ENCODE measurements at places on chromosomes 1 and 21.

DNA sequence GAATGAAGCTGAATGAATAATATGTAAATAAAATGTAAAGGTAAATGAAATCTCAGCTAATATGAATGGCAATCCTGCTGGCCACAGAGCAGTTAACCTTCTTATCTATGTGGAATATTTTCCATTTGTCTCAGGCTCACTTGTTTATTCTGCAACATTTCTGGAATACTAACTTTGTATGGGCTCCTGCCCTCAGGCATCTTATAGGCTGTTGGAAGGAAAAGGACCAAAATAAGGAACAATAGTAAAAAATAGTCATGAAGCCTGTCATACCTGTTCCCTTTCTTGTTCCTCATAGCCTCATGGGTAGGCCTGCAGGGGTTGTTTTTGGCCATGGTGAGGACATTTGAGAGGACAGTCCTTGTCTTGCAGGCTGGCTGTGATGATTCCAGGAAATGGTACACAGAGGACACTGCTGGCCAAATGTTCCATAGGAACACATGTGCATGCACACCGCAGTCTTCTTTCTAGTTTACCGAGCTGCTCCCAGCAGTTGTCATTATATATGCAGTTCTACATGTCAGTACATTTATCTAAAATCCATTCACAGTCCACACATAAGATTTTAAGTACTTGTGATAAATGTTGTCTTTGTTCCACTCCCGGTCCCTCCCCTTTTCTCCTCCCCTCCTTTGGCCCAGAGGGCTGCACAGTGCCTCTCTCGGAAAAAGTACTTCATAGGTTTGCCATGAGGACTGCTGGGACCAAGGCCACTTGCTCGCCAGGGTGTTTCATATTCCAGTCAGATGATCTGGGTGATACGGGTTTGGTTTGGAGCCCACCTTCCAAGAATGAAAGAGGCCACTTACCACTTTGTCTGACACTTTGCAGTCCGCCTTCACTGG, 15.2 kb upstream of the KCNQ4 start:
- DNase-seq: no peak

- DNase-seq: no peak
Observed at GRCh38 chr1:23722652-23723051, 20.6 kb upstream of the ELOA start.

- DNase-seq: peak; percentile 93
Observed at GRCh38 chr1:54052934-54053744, at the start of the genes TCEANC2 and TMEM59. TSS of gene TCEANC2 (plus strand) at chr1:54053608. CDS start at chr1:54054423, 815 bp downstream. TSS of gene TMEM59 (minus strand) at chr1:54053204. CDS start at chr1:54053188, 16 bp downstream.

- DNase-seq: no peak
Observed at GRCh38 chr1:22737374-22738068, 26.9 kb downstream of the EPHB2 start.

DNA sequence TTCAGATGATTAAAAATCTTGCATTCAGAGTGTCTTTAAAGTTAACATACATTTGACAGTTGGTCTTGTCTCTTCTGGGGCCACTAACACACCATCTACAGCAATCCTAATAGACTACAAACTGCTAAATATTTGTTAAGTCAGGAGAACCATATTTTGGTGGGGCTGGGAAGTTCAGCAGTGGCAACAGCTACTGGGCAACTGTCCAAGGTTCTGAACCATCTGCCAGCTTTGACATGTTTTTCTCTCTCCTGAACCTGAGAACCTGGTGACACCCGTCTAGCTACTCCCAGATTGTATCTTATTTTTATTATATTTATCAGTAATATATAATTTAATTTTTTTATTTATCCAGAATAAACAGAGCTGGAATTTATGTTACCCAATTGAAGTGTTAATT, 199.0 kb upstream of the DPYD start:
- no peak for DNase-seq

DNA sequence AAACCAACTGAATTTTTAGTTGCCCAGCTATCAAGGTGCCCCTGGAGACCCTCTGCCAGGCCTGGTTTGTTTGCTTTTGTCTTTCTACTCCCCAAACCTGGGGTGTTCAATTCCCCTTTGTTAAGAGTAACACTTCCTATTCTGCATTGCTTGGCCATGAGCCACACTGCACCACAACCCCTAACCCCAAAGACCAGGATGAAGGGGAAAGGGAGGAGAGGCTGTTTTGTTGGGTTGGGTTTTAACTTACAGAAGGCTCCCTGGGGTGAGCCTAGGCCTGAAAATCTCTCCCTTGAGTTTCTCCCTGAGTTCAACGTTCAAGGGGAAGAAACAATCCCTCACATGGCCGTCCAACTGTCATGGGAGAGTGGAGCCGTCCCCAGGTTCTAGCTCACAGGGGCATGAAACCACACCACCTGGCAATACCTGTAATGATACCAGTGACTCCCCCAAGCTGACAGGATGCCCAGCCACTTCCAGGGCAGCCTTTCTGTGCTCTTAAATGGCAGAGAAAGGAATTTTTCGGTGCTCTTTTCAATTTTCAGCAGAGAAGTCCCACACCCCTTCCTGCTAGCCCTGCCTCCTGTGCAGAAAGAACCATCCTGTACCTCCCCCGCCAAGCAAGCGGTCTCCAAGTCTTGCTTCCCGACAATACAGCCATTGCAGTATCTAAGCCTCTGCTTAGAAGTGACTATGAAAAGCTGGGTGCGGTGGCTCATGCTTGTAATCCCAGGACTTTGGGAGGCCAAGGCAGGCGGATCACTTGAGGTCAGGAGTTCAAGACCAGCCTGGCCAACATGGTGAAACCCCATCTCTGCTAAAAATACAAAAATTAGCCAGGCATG, 14.9 kb downstream of the SLC45A3 start:
- DNase-seq: no peak

GRCh38 chr1:4655674-4656532, 1.5 kb downstream of the AJAP1 start:
- no peak for DNase-seq
